Posterior cingulate gyrus (tissue), 11 donors: ENCODE measurements at places on chromosomes 1 and 21.

DNA sequence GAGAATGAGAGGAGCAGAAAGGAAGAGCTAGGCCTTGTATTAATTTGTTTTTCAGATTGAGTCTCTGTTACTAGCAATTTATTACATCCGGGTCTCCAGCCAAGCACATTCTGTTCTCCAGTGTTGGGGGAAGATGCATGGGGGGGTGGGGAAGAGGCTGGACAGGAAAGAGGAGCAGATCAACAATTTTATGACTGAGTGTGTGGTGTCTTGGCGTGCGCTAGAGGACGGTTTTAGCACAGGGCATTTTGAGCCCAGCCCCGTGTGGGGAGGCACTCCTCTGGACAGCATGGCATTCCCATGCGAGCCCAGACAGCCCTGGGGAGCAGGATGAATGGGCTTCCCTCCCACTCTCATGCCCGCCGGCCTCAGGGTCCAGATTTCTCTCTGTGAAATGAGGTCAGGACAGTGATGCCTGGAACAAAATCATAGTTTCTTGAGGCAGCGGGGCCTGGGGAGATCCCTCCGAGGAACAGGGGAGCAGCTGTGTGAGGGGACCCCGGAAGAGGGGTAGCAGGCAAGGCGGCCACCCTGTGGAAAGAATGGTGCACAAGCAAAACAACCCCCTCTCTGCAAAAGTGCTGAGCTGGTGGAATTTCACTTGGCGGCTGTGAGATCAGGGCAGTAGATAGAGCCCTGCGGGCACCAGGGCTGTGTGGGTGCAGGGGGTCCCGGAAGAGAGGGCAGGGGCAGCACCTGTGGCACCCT is 16.3 kb downstream of the SOX13 start:
- no peak for DNase-seq

- DNase-seq = no peak
These were observed at the start of gene RAB25 for GRCh38 chr1:156060937-156061636. TSS of gene RAB25 (plus strand) at chr1:156061160. CDS start at chr1:156061401, 241 bp downstream.

DNA sequence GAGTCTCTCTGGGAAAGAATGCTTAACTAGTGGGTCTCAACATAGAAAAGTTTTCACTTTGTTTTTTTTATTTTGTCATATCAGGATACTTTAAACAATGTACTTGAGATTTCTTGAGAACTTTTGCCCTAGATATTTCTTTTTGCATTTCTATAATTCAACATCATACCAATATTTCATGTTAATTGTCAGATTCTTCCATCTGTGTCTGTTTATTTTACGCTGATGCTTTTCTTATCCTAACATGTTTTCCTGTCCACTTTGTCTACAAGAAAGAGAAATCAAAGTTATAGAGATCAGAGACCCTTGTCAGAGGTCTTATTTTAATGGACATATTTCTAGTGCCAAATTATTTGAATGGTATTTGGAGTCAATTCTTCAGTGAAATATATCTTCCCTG is 95.5 kb upstream of the B3GALT2 start:
- DNase-seq = no peak

GRCh38 chr1:151846686-151847237 is 6.8 kb downstream of the THEM5 start:
- DNase-seq = no peak

DNA sequence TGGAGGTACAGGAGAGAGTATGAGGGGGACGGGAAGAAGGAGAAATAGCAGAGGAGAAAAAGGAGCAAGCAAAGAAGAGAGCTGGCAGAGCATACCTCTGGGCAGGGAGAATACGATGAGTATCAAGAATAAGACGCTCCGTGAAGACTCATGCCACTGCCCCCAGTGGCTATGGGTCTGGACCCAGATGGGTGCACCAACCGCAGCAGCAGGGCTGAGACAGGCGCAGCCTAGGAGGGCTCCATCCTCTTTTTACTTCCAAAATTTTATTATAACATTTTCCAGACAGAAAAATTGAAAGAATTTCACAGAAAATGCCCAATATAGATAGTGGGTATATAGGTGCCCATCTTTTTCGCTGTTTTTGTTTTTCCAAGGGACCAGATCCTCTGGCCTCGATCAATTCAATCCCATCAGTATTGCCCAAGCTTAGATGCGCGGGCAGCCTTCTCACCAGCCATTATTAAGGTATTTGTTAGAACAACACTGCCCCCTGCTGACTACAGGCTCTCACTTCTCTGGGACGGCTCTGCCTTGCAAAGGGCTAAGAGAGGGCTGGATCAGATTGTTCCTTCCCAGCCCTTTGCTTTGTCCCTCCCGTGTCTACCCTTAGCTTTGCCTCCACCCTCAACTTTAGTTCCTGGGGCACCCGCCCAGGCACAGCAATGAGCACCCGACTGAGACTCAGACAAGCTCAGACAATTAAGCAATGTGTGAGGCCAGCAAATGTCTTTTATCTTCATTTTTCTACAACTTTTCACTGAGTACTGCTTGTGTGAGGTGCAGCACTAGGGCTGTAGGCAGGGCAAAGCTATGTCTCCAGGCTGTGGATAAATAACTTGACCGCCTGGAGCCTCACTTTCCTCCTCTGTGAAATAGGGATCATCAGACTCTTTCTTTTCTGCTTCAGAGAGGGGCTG is 17.5 kb upstream of the CAMK1G start:
- DNase-seq = peak; percentile 67

GRCh38 chr1:48572646-48573258 is 100.7 kb upstream of the SPATA6 start:
- peak; percentile 98 for DNase-seq

DNA sequence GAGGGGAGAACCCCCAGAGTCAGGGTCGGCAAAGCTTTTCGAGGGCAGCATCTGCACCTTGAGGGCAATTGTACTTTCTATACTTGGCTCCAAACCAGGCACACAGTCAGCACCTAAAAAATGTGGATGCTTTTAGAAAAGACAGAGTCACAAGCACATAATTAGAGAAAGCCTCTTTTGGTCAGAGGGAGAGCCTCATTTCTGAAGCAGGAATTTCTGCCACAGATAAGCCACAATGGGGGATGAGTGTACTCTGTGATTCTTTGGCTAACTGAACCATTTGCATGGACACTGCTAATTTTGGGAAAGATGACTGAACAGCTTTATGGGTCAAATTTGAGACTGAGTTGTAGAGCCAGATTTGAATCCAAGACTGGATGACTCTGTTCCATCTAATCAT is 635.7 kb downstream of the KIF26B start:
- DNase-seq = no peak

DNA sequence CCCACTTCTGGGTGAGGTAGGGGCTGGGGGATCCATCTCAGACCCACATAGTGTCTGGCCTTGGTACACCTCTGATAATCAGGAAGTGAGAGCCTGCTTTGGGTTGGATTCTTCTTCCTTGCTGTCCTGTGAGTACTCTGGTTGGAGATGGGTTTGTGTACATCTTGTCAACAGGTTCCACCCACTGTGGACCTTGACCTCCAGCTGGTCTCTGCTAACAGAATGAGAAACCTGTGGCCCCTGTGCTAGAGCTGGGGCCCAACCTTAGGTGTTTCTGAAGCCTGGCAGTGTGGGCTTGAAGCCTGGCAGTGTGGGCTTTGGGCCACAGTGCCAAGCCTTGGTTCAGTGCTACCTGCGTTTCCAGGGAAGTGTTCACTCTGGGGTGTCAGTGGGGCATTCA is 2.6 kb downstream of the ZBTB48 start:
- DNase-seq = no peak

DNA sequence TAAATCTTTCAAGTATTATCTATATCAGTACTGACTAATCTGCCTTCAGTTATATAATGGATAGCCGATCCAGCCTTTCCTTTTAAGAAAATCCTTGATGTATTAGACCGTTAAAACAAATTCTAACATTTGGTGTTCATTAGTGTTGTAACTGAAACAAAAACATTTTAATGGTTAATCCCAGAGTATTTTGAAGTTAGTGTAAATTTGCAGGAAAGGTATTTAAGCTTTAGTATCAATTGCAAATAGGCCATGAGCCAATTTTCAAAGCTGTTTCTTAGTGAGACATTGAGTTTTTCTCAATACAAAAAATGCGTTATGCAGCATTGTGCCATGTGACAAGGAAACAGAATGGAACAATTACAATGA is 29.6 kb downstream of the DISP1 start:
- no peak for DNase-seq

GRCh38 chr1:52474807-52475206 is 70.4 kb downstream of the PRPF38A start:
- no peak for DNase-seq

DNA sequence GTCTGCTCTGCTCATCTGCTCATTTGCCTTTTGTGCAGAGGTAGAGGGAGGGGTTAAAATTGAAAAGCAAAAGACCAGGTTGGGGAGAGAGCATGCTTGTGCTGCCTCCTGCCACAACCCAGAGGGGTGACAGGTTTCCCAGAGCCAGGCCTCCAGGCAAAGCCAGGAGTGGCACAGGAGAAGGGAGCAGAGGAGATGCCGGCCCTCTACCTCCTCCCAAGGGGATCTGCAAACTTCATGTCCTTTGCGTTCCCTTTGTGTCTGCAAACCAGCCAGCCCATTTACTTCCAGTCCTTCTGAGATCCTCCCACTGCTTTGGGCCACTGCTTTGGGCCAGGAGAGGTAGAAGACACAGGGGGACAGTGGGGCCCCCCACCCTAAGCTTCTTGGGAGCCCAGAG is 67.8 kb downstream of the EPHB2 start:
- no peak for DNase-seq

DNA sequence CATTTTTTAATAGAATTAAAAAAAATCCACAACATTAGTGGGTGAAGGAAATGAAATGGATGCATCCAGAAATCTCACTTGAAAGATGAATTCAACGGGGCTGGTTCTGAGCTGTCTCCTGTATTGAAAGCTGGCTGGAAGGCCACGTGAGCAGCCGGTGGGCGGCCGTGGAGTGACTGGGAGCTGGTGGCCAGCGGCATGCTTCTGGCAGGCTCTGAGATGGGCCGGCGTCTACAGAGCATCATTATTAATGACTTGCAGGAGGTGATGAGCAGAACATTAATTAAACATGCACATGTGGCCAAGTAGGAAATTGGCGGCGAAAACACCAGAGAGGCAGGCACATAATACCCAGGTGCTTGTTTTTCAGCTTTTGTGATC is 115.6 kb upstream of the LMO4 start:
- DNase-seq = no peak

- DNase-seq = no peak
These were observed 48.3 kb upstream of the RGS1 start for GRCh38 chr1:192527111-192527795.

GRCh38 chr1:173341307-173341706 is 134.2 kb upstream of the TNFSF4 start:
- no peak for DNase-seq

DNA sequence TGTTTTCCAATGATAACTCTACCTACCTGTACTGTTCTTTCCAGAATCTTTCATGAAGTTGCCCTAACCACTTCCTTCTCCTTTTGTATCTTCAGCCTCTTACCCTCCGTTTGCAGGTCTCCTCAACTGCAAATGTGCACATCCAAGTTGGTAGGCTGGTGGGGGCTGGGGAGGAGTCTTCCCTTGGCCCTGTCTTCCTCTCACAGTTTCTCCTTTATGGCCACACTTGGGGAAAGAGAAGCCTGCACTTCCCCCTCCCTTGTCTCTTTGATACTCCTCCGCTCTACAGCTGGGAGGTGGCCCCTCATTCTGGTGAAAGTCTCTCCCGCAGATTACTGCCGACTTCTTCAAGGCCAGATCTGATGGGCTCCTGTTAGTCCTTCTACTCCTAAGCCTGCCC is 26.9 kb upstream of the GPR88 start:
- DNase-seq = no peak

DNA sequence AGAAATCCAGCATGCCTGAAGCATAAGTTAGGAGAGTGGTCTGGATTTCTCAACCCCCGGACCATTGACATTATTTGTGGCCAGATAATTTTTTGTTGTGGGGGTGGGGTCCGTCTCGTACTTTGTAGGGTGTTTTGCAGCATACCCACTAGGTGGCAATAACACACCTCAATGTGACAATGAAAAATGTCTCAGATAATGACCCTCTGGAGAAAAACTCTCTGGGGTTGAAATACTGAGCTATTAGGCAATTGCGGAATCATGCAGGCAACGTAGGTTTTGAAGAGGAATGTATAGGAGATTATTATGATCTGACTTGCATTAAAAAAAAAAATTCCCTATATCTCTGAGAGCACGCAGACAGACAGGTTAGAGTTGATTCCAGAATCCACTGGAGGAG is 25.3 kb upstream of the RRP15 start:
- DNase-seq = no peak

GRCh38 chr1:244154508-244154871 is 103.4 kb downstream of the ZBTB18 start:
- DNase-seq = no peak
